Stimulated activated CD4-positive, alpha-beta T cell treated with anti-CD3 and anti-CD28 coated beads, Interleukin-1b, Interleukin-23, amount 100 ng/mL, for 24 hours (primary cell): ENCODE measurements at places on chromosomes 3 and 15.

DNA sequence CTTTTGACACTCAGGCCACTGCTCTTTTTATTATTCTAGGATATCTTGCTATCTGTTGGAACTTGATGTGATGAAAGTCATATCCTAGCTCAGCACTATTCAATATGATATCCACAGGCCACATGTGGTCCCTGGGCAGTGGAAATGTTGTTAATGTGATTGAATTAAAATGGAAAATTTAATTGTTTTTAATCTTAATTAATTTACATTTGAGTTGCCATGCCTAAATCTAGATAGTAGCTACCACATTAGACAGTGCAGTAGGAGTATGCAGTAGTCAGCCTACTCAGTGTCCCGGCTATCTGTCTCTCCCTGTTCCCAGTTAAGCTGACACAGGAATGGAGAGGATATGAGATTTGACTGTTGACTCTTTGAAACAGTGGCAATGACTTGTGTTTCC lies 460.2 kb downstream of the GBE1 start:
- DNase-seq: no peak

DNA sequence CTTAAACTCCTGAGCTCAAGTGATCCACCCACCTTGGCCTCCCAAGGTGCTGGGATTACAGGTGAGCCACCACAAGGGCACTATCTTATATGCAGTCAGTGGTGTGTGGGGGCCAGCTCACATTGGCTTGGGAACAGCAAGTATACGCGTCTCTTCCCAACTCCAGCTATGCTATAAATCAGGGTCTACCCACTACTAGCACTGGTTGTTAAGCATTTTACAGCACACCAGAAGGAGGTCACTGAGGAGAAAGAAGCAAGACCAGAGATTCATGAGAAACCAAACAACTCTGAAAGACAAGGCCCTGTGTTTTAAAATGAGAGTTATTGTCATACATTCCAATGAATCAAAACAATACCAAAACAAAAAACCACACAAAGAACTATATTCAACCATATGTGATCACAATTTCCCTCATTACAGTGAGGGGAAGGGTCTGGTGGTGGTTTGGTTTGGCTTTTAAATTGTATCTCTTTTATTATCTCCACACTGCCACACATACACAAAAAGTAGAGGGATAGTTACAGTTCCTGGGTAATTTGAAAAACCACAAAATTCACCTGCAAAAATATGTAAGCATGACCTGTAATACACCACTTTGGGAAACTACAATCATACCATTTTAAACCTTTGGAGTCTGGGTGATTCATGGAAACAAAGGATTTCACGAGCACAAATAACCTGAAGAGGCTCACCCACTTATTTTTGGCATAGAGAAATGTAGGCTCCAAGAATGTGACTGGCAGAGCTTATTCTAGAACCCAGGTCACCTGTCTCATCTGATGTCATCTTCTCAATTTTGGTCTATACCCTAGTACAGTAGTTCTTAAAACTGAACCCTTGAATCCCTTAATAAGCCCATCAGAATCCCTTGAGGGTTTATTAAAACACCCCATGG lies 5.2 kb downstream of the MAGI1 start:
- DNase-seq: no peak

GRCh38 chr15:90037511-90037860 lies 36.4 kb downstream of the ZNF710 start:
- no peak for DNase-seq

DNA sequence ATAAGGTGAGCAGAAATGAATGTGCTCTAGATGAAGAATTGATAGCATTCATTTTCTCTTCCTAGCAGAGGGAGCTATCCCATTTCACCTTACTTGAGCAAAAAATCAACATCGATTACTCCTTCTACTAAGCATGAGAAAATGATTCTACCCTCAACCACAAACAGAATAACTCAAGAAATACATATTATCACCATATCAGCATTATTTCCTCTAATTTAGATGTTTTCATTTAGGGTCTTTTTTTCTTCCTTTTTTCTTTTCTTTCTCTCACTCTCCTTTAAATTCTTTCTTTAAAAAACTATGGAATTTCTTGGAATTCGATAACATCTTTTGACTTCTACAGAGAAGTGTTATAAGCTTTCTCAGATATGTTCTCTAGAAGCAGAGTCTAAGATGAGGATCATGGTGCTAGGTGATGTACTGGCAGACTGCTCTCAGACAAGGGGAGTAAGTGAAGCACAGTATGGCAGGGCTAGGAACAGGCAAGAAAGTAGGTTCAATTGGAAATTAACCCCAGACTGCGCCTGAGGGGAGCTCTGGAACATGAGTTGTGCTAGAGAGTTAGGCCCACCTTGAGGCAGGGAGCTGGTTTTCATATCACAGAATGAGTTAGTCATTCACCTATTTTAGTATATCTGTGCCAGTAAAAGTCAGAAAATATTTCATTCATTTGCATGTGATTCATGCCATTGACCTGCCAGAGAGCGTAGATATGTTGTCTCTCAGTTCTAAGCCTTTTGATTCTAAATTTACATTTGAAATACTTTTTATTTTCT lies 279.2 kb upstream of the KCNH8 start:
- no peak for DNase-seq

DNA sequence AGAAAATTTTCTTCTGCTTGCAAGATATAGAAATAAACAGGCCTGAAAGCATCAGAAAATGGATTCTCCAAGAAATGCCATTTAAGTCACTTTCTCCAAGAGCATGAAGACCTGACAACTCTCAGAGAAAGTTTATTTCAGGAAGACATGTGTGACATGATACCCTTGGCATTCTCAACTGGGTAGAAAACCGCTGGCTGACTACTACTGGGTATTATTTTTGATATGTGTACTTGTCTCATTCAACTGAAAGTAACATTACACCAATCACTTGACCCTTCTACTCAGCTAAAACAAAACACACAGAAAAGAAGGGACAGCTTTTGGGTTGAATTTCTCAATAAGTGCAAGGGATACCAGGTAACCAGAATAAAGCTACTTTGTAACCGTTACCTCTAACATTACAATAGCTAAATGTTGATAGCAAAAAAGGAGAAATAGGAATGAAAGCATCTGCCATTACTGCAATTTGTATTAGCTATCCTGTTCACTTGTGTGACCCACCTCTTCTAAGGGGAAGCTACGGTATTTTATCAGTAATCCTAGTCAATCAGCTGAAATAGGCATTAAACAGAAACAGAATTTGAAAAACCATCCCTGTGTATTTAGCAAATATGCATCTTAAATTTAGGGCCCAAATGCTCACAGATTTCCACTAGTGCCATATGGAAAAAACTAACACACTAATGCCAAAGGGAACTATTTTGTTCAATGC lies 7.3 kb downstream of the TRA2B start:
- no peak for DNase-seq

GRCh38 chr3:195117978-195118581 lies 152.9 kb downstream of the XXYLT1 start:
- no peak for DNase-seq

DNA sequence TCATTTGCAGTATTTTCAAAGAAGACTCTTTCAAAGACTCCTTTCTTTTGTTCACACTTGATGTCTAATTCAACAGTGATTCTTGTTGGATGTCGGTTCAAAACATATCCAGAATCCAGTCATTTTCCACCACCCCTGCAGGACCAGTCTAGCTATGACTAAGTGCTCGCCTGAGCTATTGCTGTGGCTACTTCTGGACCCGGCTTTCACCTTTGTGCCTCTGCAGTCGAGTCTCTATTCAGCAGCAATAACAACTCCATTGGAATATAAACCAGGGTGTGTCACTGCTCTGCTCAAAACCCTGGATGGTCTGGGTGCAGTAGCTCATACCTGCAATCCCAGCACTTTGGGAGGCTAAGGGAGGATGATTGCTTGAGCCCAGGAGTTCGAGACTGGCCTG lies 55.0 kb downstream of the PRICKLE2 start:
- DNase-seq: no peak

DNA sequence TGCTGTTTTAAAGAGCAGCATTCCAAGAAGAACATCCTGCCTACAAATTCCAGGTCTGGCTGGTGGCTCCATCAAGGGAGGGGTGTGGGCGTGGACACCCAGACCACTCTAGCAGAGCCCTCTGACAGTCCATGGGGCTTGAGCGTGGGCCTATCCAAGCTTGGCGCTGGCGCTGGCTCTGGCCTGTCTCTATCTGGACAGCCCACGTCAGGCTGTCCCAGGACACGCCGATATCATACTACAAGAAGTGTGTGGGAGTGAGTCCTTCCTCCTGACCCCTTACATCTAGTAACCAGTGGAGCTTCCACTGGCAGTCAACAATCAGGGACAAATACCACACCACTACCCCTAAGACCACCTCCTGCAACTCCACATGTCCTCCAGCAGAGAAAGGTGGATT lies 17.1 kb upstream of the DUSP7 start:
- no peak for DNase-seq

GRCh38 chr3:128730471-128730870 lies 4.5 kb downstream of the RAB7A start:
- no peak for DNase-seq

GRCh38 chr15:63369781-63370180 lies 11.9 kb downstream of the CA12 start:
- DNase-seq: no peak
